ENCODE measurements at places on chromosomes 7 and 10.

DNA sequence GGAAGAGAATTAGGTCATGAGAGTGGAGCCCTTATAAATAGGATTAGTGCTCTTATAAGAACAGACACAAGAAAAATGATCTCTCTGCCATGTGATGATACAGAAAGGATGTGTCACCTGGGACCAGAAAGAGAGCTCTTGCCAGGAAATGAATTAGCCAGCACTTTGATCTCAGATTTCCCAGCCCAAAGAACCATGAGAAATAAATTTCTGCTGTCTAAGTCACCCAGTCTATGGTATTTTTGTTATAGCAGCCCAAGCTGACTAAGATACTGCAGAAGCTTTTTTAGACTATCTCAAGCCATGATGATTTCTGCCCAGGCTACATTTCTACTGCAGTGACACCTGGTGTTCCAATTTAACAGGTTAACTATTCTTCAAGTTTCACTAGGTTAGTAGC, 84.8 kb downstream of the RSU1 start:
- DNase-seq: no peak

DNA sequence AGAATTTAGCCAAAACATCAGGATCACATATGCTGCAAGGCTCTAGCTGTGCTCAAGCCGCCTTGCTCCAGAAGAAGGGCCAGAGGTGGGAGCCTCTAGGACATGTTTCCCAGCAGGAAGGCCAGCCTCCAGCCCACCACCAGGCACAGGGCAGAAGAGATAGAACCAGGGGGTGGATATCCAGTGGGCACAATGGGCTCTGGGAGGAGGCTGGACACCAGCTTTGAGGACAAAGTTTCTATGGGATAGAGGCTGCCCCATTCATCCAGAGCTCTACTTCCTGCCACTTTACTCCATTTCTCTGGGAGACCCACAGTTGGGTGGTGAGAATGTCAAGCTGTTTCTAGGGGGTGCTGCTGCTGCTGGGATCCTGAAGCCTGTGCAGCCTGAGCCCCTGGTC, 77.1 kb downstream of the ARHGAP22 start:
- no peak for DNase-seq

DNA sequence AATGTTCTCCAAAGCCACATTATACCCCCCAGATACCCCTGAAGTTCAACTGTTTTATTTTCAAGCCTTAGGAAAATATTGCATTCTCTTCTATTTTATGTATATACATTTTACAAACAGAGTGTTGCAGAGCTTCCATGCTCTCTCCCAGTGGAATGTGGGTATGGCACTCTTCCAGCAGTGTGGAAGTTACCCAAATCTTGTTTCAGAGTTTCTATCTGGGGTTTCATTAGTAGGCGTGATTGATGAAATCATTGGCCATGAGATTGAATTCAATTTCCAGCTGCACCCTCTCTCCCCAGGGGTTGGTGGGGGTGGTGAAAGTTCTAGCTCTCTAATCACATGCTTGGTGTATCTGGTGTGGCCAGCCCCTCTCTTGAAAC, 350.4 kb downstream of the RPS24 start:
- no peak for DNase-seq

GRCh38 chr7:29879609-29880008, 73.3 kb downstream of the WIPF3 start:
- no peak for DNase-seq

GRCh38 chr10:86263907-86264306, 102.7 kb downstream of the GRID1 start:
- no peak for DNase-seq

DNA sequence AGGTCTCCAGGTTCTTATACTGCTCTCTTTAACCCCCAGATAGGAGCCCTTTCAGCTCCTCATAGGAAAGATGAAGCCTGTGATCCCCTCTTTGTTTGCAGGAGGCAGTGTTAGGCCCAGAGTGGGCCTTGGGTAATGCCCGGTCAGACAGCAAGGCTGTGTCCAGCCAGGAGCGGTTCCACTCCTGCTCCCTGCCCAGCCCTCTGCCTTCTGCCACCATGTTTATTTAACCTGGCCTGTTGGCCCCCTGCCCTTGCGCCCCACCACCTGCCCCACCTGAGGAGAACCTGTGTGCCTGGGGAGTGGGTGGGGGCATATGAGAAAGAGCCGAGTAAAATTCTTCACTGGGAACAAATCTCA, 24.3 kb downstream of the CDH23 start:
- no peak for DNase-seq

DNA sequence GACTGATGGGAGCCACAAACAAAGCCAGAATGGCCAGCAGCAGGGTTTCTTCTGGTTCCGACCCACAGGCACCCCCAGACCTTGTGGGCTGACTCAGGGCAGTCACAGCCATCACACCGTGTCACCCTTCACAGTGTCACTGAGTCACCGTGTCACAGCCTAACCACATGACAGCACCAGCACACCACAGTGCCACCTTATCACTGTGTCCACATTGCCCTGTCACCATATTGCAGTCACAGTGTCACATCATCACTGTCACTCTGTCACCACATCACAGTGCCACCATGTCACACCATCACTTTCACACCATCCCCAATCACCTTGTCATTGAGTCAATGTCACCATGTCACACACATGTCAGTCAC, 77.0 kb downstream of the OAT start:
- DNase-seq: peak; percentile 7

DNA sequence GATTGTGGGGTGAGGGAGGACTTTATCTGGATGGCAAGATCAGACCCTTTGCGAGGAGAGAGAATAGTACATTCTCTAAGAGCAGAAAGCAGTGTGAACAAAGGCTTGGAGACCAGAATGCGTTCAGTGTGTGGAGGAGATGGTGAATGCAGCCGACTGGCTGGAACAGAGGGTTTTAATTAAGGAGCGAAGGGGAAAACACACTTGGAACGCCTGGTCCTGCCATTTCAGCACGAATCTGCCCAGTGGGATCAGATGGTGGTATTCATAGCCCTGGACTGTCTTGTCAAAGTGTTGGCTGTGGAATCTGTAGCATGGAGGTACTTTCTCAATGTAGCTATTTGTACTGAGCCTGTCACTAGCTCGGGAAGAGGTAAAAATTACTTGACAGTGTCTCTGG, 260.9 kb downstream of the SLC25A13 start:
- no peak for DNase-seq

DNA sequence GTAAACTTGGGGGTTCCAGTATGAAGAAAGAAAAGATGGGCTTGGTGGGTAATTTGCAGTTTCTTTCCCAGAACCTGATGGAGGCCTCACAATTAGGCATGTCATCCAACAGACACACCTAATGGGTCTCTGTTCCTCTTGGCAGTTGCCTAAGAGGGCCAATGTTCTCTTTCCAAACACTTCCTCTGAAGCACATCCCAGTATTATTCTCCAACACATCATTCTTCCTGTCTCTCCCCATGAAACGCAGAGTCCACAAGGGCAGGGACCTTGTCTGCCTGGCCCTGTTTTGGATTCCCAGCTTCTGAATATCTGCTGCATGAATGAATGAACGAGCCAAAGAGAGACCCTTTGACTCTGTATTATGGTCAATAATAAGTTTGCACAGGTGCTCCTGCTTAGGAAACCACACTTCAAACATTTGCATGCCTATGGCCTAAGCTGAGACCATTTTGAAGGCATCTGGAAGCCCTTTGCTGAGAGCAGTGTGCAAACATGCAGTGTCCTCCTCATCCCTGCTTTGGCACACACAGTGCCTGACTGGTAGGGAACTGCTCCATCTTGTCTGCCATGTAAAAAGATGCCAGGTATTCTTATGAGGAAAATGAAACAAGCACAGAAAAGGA, 100.9 kb upstream of the CHST15 start:
- no peak for DNase-seq

DNA sequence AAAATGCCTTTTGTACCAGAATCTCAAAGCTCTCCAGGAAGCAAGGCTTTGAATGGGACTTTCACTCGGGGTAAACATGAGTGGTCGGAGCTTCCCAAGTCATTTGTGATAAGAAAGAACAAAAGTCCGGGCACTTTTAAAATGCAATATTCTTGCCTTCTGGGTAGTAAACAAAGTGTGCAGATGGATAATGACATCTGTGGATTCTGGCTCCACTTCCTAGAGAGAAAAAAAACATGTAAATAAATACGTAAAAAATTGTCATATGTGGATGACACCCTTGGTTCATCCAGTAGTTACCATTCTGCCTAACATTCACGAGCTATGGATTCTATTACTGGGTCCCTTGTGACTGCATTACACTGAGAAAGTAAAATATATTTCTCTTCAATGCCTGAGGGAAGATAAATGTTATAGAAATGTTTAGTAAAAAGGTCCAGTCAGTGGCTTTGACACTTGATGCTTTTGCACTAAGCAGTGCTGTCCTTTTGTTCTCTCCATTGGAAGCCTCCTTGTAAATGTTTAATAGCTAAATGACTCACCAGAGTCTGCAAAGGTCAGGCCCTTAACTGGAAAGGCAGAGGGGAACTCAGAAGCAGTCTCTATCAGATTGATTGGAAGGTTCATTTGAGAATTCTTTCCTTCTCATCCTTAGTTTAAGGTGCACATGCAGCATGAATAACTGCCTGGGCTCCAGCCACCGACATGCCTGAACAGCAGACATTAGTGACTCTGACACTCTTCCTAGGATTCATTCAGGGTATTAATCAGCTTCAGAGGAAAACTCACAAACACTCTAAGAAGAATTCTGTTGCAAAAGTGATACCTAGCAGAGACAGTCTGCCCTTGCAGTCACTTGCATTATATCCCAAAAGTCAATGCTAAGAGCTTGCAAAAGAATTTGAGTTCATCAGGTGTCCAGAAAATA, 11.7 kb upstream of the EDRF1 start:
- DNase-seq: no peak

GRCh38 chr7:87624628-87625027, 3.6 kb upstream of the RUNDC3B start:
- no peak for DNase-seq

DNA sequence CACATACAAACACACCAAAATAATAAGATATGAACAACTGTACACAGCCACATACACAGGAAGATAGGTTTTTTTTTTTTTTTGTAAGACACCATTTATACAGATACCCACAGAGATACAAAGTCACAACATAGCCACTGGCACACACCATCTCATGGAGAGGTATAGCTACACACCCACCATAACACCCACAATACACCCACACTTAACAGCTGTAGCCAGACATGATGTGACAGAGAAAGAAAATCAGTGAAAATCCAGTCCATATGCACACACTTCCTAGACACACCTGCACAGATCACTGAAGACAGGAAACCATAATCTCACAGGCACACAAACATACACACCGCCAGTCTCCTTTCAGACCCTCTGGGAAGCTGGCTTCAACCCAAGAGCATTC, 62.4 kb upstream of the PAX2 start:
- no peak for DNase-seq

DNA sequence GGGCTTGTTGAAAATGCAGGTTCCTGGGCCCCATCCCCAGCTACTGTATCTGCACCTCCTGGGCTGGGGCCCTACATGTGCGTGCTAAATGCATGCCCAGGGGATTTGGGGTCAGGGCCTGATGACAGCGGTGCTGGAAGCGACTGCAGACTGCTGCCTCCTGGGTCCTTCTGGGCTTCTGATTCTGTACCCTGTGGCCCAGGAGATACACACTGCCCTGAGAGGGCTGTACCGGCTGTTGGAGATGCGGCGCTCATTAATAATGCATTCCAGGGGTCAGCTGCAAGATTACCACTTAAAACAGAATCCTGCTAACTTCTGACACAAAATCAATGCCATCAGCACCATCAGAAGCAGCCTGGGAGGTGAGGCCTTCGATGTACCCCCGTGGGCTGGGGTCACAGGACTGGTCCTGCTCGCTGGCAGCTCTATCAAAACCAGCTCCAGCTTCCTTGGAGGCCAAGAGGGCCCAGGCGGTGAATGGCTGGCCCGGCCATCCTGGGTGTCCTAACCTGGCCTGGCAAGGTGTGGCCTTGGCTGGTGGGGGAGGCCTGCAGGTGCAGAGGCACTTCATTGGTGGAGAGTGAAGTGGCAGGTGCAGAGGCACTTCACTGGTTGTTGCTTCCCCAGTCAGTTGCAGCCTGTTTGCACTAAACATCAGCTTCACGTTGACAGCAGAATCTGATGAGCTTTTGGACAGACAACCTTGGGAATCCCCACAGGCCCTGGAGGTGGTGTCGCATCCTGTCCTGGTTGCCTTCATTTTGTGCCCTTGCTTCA, 79.2 kb downstream of the GLRX3 start:
- DNase-seq: no peak

DNA sequence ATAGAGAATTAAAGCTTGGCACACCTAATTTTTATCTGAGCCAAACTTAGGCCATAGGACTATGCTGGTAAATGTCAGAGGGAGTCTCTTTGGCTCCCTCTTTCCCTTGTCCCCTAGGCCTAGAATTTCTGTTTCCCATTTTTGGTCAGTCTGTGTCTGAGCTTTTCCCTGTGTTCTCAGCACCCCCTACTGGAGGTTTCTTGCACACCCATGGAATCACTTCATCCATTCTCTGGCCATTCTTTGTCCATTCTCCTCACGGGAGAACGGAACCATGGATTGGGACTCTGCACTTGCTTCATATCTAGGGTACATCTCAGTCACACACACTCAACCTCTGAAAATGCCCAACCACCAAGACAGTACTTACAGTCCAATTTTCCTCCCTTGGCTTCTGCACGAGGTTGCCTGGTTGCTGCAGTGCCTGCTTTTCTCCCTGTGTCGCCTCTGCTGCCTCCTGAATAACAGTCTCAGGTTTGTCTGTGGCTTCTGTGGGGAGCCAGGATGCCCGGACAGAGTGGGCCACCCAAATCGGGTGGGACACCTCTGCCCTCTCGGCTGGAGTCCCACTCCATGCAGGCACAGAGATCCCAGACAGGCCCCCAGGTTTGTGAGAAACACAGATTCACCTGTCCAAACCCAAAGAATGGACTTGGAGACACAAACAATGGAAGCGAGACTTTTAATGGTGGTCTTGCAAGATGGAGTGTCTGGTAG, 35.1 kb upstream of the DNAH11 start:
- peak; percentile 6 for DNase-seq

GRCh38 chr10:116817178-116817577, 32.1 kb upstream of the ENO4 start:
- DNase-seq: no peak

DNA sequence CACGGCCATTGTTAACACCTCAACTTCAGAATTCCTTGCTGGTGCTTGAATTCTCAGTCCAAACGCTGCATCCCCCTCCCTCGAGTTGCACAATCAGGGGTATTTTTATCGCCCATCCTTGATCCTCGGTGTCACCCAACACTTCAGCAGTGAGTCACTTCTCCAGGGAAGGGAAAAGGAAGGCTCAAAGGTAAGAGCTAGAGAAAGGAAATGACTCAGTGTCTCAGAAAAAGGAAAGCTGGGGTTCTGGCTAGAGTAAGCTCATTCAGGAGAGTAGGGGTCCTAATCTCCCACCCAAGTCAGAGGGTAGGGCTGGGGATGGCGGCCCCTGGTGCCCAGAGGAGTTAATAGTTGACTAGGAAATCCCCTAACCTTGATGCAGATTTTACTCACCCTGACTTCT, 39.8 kb upstream of the TRIM8 start:
- DNase-seq: no peak

GRCh38 chr7:90320801-90321494, at the start of gene FAM237B:
Gene FAM237B, minus strand, starts transcription at chr7:90321304. Its CDS starts 1,556 bp downstream, at chr7:90319748.
- no peak for DNase-seq

DNA sequence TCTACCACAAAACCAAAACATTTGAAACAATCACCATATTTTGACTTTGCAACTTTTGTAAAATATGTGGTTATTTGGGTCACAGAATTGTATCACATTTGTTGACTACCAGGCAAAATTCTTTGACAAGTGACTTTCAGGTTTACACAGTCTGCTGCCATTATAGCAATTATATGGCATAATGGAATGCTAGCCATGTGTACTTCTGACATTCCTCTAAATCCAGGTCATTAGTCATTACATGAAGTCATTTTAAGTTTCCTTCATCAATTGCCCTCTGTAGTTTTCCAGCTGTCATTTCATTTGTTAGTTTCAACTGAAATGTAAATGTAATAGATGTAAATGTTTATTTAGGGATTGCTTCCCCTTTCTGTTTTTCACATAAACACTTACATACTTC, 137.5 kb downstream of the IMMP2L start:
- DNase-seq: no peak

All from stimulated activated CD4-positive, alpha-beta T cell treated with anti-CD3 and anti-CD28 coated beads, Interleukin-12 subunit alpha, Interleukin-12 subunit beta, amount 100 ng/mL, for 48 hours (primary cell).